ENCODE measurements at places on chromosomes 16 and 17.

DNA sequence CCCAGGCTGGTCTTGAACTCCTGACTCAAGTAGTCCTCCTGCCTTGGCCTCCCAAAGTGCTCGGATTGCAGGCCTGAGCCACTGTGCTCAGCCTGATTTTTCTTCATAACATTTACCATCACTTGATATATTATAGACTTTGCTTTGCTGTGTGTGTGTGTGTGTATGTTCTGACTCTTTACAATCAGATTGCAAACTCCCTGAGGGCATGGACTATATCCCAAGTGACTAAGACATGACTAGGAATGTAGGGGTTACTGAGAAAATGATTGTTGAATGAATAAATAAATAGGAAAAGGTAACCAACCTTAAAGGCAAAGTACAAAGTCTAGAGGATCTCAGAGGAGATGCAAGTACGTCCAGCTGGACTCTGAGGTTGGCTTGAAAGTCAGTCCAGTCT, 9.6 kb upstream of the OR2C1 start:
- no peak for DNase-seq

DNA sequence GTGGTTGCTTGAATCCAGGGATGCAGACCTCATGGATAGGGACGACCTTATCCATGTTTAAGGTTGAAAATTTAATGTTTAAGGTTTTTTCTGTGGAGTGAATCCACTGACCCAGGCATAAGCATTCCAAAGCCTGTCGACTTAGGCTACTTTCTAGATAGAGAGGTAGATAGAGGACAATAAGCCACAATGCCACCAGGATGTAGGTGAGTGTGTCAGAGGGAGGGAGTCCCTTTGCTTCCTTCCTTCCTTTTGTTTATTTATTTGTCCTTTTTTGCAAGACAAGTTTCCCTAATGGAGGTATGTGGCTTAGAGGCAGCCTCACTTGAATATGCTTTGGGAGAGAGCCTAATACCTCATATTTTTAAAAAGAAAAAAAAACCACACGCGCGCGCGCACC, 834.2 kb upstream of the SOX9 start:
- DNase-seq, result no peak

DNA sequence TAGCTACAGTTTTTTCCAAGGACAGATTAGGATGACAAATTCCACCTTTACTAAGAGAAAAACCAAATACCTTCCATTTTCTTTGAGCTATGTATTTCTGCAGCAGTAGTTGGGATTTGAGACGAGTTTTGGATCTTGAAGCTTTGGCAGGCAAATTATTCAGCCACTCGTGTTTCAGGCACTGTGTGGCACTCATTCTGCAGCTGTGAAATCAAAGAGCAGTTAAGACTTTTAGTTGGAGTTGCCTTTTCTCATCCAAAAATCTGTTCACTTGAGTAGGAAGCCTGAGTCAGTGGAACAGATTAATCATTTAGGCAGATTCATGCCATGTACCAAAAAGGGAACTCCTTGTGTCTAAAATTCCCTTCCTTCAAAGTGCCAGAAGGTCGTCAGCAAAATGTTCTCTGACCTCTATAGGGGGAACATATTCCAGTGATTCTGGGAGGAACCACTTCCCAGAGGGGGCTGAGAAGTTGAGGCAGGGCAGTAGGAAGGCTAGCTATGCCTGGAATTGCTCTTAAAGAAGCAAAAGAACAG, 20.1 kb downstream of the ORC6 start:
- DNase-seq, result no peak

DNA sequence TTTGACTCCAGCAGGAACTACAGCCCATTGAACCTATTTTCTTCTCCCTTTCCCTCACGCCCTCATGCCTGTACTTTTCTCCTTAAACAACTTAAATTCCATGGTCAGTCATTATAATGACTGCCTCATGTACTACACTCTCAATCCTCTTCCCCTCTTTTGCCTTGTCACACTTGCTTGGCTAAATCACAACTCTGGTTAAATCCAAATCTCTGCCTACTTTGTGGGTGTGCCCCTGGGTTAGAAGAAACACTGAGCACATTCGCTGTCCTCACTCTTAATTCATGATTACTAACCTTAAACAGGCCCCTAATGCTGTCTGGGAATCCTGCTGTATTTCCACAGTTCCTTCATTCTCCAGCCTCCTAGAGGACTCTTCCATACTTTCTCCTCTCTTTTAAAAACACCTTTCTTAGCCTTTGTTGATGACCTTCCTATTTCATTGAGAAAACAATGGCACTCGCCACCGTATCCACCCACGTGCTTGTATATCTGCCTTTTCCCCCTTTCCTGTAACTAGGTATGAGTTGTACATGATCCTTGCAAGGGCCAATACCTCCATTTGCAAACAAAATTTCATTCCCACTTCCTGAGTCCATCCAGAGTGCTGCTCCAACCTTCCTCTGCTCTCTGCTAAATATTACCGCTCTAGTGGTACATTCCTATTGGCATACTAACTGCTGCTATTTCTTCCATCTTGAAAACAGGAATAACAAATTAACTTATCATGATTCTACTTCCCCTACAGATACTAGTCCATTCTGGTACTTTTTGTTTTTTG, 28.9 kb downstream of the ZNRF1 start:
- no peak for DNase-seq

DNA sequence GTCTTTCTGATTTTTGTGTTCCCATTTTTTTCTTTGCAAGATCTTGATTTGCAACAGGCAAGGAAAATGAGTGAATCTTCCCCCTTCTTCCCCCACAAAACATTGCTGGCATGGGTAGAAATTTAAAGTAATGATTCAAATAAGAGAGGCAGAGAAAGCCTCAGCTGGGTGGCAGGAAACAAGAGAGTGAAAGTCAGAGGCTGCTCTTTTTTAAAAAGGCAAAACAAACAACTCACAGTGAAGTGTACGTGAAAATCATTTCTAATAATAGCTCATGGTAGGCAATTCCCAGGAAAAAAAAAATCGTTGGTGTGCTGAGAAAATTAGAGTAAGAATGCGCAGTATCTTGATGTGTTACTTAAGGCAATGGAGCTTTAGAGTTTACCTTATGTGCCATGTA, 229.5 kb downstream of the FTO start:
- no peak for DNase-seq

- no peak for DNase-seq
Observed at GRCh38 chr16:2845116-2845515, 12.9 kb downstream of the PRSS22 start.

- no peak for DNase-seq
Observed at GRCh38 chr16:75750528-75750927, 24.2 kb upstream of the CPHXL start.

GRCh38 chr16:80158766-80159165, 382.0 kb upstream of the DYNLRB2 start:
- DNase-seq, result peak; percentile 77

DNA sequence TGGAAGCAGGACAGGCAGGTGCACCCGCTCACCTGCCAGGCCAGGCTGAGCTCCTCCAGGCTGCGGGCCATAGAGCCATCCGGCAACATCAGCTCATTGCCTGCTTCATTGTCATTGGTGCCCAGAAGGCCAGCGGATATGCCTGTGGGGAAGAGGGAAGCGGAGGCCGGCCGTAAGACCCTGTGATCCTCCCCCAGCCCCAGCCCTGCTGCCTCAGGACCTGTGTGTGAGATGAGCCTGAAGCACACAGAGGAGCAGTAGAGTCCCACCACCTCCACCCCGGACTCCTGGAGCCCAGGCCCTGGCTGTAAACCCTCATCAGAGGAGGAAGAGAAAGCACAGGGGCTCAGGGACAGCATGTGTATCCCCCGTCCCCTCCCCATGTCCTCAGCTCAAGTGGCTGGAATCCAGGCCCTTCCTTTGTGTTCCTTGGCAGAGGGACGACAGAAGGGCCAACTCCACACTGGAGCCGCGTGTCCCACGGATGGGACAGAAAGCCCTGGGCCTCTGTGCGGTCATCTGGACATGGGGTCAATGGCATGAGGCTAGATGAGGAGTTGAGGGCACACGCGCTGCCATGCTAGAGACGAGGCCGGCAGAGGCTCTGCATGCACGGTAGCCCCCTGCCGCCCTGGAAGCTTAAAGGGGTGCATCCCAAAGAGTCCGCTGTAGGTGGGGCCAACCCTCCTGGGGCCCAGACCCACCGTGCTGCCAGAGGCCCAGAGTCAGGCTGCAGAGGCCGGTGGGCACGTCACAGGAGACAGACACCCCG, 39.1 kb downstream of the RMI2 start:
- no peak for DNase-seq

DNA sequence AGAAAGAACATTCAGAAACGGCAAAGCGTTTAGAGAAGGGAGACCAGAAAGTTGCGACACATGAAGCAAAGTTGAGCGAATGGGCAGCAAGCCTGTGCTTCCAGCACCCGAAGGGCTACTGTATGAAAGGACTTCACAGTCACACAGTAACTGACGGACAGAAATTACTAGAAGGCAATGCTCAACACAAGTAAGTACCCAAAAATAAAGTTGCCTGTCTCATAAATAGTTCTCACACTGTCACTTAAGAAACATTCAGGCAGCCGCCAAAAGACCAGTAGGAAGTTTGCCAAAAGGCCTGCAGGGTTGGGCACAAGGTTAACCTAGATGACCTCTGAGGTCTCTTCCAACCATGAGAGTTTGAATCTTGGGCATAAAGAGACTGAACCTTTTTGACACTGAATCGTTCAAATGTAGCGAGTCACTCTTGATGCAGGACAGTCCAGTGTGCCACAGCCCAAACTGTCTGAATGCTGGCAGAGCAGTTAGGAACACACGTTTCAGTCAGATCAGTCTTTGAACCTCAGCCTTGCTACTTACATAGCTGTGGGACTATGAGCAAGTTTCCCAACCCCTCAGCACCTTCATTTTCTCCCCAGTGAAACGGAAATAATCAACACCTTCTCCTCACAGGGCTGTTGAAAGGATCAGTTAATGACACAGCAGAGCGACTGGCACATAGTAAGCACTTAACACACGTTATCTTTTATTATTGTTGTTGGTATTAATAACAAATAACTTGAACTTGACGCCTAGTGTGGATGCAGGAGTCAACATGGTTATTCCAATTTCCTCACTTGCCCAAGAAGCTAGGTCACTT, 10.4 kb downstream of the NCBP3 start:
- no peak for DNase-seq

- DNase-seq, result no peak
Observed at GRCh38 chr17:74234486-74234885, 21.1 kb downstream of the TTYH2 start.

- DNase-seq, result peak; percentile 97
Observed at GRCh38 chr16:89395150-89396142, 94.9 kb downstream of the ANKRD11 start.

- no peak for DNase-seq
Observed at GRCh38 chr17:49406421-49407061, 8.1 kb downstream of the PHB1 start.

GRCh38 chr17:49454050-49454449, 39.4 kb upstream of the PHB1 start:
- no peak for DNase-seq

DNA sequence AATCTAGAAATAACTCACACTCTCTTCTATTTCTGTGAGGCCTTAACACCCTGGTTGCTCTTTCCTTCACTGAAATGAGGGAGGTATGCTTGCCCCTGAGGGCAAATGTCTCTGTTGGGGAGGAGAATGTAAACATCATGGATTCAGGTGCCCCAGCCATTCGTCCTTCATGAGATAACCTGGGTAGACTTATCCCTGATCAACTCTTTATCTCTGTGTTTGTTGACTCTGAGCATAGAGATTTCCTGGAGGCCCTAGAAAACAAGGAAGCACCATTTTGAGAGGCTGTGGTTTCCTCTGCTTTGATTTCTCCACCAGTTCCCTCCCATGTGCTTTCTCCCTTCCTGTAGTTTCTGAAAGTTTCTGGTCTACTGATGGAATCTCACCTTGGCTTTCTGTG, 77.3 kb downstream of the PHKB start:
- DNase-seq, result no peak

- DNase-seq, result peak; percentile 22
Observed at GRCh38 chr17:9768381-9768934, 22.9 kb downstream of the DHRS7C start.

- DNase-seq, result no peak
Observed at GRCh38 chr17:40024901-40025300, 9.7 kb downstream of the CSF3 start.

GRCh38 chr16:89300311-89300975, 82.9 kb downstream of the ZNF778 start:
- peak; percentile 89 for DNase-seq

DNA sequence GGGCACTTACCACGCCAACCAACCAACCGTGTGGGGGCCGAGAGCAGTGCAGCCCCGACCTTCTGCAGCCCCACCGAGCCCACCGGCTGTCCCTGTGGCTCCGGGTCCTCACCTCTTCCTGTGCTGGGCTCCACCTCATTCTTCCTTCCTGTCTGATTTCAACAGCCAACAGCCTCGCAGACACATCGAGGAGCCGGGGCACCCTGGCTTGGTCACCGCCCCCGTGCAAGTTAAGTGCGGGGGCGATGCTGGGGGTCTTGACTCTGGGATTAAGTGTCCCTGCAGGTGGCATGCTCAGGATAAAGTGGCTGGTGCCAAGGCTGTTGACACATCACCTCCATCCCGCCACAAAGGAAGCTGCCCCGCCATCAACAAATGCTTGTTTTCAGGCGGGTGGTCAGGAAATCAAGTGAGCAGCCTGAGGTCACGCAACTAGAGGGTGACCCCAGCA, at the start of gene NLRC3:
Gene NLRC3, minus strand, starts transcription at position 102 of the 451 bp plus-strand sequence. CDS start 12,367 bp downstream, outside the sequence.
- DNase-seq, result no peak

DNA sequence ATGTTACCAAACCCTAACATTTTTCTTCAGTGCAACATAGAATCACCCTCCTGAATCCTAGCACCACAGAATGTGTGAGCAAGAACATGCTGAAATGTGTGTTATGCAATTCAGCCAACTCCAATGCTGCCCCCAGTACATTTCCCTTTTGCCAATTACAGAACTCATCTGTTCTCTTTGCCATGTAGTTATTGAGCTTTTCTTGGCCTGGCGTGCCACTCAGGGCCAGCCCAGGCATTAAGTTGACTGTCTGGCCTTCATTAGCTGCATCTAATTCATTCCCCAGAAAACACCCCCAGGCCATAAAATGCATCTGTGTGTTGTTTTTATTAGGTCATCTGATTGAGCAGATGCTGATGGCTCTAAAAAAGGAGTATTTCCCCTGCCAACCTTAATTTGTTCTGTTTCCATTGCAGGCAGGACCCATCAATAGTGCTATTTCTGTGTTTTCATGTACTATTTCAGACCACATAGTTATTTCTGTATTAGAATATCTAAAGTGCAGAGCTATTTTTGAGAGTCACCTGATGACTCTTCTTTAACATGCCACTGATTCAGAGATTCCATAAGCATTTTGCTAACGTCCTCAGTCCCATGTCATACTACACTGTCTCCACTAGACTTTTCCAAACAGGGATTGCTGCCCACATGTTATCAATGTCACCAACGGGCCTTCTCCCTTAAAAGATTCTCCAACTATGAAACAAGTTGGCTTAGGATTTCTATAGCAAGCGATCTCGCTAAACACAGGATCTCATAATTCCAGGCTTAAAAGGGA, 969.7 kb downstream of the CDH11 start:
- peak; percentile 21 for DNase-seq

- no peak for DNase-seq
Observed at GRCh38 chr17:57699751-57700219, 45.3 kb downstream of the CCDC182 start.
